Subcutaneous preadipocyte (primary cell): ENCODE measurements at places on chromosomes 1 and 21. TPM values are rescaled to one million over a fixed set of nuclear protein-coding genes. Genes with fewer than 3 reads are reported as not detected.

The RIMS3 gene
- under 0.01 and 0.20 TPM in 2 replicates for total RNA-seq

The PAQR6 gene
- total RNA-seq = 0.37 and 0.59 TPM in 2 replicates

The BACE2 gene
- 16.4 and 20.9 TPM in 2 replicates for total RNA-seq

The TARS2 gene
- 22.3 and 26.1 TPM in 2 replicates for total RNA-seq

The TSPEAR gene
- total RNA-seq = not detected in 2 replicates

The NLRP3 gene
- total RNA-seq = not detected in 2 replicates

The PLA2G2D gene
- total RNA-seq = not detected in 2 replicates

The CASZ1 gene
- total RNA-seq = under 0.01 TPM in 1 of 2 replicates, not detected in the other

The FLG2 gene
- total RNA-seq = not detected in 2 replicates

The LAMC1 gene
- total RNA-seq = 598 and 810 TPM in 2 replicates

The CYP2J2 gene
- total RNA-seq = 0.20 and 0.37 TPM in 2 replicates

The SARS1 gene
- 152 and 170 TPM in 2 replicates for total RNA-seq

The TNFSF4 gene
- total RNA-seq = 0.73 and 1.8 TPM in 2 replicates

The RNU1-2 gene
- total RNA-seq = under 0.01 TPM in 2 replicates

The ADCY10 gene
- total RNA-seq = under 0.01 and 0.39 TPM in 2 replicates

The CAMSAP2 gene
- total RNA-seq = 23.9 and 37.3 TPM in 2 replicates

The OR2T34 gene
- not detected in 2 replicates for total RNA-seq

The CLCNKA gene
- not detected in 2 replicates for total RNA-seq

The GUCA2B gene
- total RNA-seq = not detected in 2 replicates

The TNFRSF4 gene
- total RNA-seq = under 0.01 TPM in 1 of 2 replicates, not detected in the other

The IGFN1 gene
- under 0.01 TPM in 1 of 2 replicates, not detected in the other for total RNA-seq

The ATP6V1G3 gene
- total RNA-seq = not detected in 2 replicates

The PLA2G2C gene
- total RNA-seq = not detected in 2 replicates

The ZYG11A gene
- 0.37 and 0.78 TPM in 2 replicates for total RNA-seq

The CA6 gene
- total RNA-seq = not detected in 2 replicates

The KRTAP19-4 gene
- not detected in 2 replicates for total RNA-seq

The ASCL5 gene
- total RNA-seq = under 0.01 TPM in 1 of 2 replicates, not detected in the other

The KIF26B gene
- under 0.01 TPM in 2 replicates for total RNA-seq

The ETNK2 gene
- total RNA-seq = 0.78 and 2.9 TPM in 2 replicates

The LCE1F gene
- total RNA-seq = not detected in 2 replicates

The RAB3GAP2 gene
- 30.9 and 36.2 TPM in 2 replicates for total RNA-seq

The TFF1 gene
- total RNA-seq = not detected in 2 replicates

The C1orf94 gene
- under 0.01 TPM in 1 of 2 replicates, not detected in the other for total RNA-seq

The FAM72C gene
- under 0.01 and 1.2 TPM in 2 replicates for total RNA-seq

The CIART gene
- total RNA-seq = 1.2 and 2.2 TPM in 2 replicates

The LRRC3 gene
- total RNA-seq = 1.2 and 1.5 TPM in 2 replicates

The DCDC2B gene
- total RNA-seq = not detected in 2 replicates

The IQCC gene
- 1.1 and 2.0 TPM in 2 replicates for total RNA-seq

The ALX3 gene
- not detected in 2 replicates for total RNA-seq

The PLEKHA6 gene
- 0.20 and 0.37 TPM in 2 replicates for total RNA-seq

The RAB7B gene
- total RNA-seq = 8.2 and 9.9 TPM in 2 replicates
